ENCODE measurements at places on chromosomes 5 and 9.

- no peak for DNase-seq
These were observed 203.9 kb upstream of the RASEF start for GRCh38 chr9:83266666-83267496.

GRCh38 chr5:14676320-14676719, 11.8 kb downstream of the OTULIN start:
- DNase-seq: no peak

DNA sequence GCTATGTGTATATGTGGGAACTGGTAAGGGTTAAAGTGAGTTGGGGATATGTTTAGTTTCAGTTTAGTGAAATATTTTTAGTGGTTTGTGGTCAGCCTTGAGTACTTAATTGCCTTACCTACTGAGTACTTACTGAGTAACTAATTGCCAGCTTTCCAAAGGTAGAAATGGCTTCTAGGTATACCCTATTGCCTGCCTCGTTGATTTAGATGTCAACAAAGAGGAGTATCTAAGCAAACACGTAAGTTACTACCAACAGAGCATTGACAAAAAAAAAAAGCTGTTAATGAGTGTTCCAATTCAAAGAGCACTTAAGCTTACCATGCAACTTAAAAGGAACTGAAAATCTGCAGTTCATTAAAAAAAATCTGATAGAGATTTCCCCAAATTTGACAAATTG, 8.8 kb downstream of the ATP10B start:
- DNase-seq: no peak

- DNase-seq: peak; percentile 71
These were observed 2.4 kb upstream of the PHYKPL start for GRCh38 chr5:178234750-178235587.

DNA sequence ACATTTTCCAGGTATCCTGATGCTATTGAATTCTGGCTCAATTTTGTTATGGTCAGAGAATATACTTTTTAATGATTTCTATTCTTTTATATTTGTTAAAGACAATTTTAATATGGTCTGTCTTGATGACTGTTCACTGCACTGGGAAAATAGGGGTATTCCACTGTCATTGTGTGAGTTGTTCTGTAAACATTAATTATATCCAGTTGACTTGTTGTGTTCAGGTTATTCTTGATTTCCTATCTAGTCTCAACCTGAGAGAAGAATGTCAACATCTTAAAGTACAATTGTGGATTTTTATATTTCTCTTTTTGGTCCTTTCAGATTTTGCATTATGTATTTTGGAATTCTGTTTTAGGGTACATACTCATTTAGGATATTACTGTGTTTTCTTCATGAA, 59.9 kb upstream of the EXOC3 start:
- no peak for DNase-seq

GRCh38 chr5:54994628-54995027, 9.2 kb upstream of the ESM1 start:
- no peak for DNase-seq

- DNase-seq: no peak
These were observed 21.2 kb upstream of the MLANA start for GRCh38 chr9:5869315-5870019.

DNA sequence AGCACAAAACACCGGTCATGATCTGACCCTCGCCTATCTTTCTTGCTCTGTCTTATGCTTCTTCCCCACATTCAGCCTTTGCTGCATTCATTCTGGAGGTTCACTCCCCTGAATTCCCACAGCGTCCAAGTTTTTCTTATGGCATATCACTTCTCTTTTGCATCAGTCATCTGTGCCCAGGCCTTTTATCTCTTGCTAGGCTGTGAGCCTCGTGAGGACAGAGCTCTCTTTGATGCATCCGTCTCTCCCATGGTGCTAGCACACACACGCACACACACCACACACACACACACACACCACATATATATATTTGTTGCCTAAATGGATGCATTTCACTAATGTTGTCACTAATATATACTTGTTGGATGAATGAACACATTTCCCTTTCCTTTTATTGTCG, 45.8 kb upstream of the ATG10 start:
- DNase-seq: no peak

DNA sequence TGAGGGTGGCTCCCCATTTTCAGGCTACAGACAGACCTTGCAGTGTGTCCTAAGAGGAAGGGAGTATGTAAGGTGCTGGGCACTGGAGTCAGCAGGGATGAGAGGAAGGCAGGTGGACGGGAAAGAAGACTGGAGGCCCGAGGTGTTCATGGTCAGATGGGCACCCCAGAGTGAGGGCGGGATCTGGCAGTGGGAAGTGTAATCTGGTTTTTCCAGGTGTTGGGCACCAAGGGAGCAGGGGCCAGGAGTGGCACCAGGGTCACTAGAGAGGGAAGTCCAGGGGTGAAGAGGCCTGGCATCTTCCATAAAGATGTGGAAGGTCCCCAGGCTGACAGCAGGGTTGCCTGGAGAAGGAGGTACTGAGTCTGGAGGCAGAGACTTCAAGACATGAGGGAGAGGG, 29.7 kb downstream of the PITX1 start:
- DNase-seq: no peak

- DNase-seq: no peak
These were observed 53.9 kb downstream of the OSTF1 start for GRCh38 chr9:75142202-75142601.

DNA sequence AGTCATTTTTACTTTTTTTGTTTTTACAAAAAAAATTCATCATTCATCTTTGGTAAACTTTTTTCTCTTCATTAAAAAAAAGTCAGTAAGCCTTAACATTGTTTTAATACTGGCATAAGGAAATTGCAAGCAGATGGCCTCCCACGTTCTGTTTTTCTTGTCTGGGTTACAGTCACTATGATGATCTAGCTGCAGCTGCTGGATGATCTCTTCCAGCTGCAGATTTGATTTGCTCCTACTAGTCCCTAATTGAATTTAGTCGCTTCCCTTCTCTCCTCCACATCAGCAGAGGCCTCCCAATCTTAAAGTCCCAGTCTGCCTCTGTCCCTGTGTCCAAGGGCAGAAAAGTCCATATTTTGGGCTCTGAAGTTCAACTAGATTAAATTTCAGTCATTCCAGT, 106.8 kb upstream of the PTGER4 start:
- DNase-seq: no peak

GRCh38 chr9:87662808-87663528, 63.0 kb upstream of the CTSL start:
- no peak for DNase-seq
